Glomerular endothelial cell (primary cell): ENCODE measurements at places on chromosomes 1 and 21. TPM values are rescaled to one million over a fixed set of nuclear protein-coding genes. Genes with fewer than 3 reads are reported as not detected.

GRCh38 chr1:231557411-231557810 is 28.9 kb downstream of the TSNAX start:
- no peak for DNase-seq

GRCh38 chr1:171212607-171213351 is 27.7 kb downstream of the FMO2 start:
- no peak for DNase-seq

- no peak for DNase-seq
These were observed 172.8 kb downstream of the PTGER3 start for GRCh38 chr1:70874818-70875217.

DNA sequence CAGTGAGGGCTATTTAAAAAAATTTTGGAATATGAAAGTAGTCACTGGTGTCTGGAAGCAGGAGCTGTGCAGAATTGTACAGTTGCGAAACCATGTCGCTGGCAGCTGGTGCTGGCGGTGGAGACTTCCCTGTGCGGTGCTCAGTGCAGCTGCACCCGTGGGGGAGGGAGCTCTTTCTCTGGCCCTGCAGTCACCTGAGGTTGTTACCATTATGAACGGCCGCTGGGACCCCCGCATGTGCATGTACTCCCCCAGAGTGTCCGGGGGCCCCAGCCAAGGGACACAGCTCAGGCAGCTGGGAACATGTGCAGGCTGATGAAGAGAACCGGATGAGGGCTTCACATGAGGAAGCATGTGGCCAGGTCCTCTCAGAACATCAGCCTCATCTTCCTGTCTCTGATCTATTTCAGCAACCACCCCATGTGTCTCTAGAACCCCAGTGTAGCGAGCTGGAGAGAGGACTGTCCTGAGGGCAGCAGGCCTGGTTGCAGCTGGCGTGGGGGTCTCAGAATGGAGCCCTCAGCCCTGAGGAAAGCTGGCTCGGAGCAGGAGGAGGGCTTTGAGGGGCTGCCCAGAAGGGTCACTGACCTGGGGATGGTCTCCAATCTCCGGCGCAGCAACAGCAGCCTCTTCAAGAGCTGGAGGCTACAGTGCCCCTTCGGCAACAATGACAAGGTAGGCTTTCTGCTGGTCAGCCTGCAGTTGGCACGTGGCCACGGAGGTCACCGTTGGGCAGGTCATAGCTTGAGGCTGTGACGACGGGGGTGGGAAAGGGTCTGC is at the start of gene TRPM2:
Gene TRPM2, plus strand, starts transcription at position 431 of the 780 bp plus-strand sequence. Its CDS starts 80 bp downstream, at position 511.
- no peak for DNase-seq

DNA sequence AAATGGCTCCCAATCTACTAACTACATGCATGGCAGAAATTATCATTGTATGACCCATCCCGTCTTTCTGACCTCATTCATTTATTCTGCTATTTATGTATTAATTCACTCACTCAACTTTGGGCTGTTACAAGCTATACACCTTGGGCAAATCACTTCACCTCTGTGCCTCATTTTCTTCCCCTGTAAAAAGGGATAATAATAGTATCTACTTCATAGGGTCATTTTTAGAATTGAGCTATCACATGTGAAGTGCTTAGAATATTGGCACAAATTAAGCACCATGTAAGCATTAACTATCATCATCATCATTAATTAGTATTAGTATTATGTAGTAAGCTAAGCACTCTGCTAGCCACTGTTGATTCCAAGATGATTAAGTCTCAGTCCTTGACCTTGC is 52.1 kb downstream of the NMNAT2 start:
- DNase-seq: no peak

- DNase-seq: no peak
These were observed 13.4 kb downstream of the SERINC2 start for GRCh38 chr1:31426249-31426922.

DNA sequence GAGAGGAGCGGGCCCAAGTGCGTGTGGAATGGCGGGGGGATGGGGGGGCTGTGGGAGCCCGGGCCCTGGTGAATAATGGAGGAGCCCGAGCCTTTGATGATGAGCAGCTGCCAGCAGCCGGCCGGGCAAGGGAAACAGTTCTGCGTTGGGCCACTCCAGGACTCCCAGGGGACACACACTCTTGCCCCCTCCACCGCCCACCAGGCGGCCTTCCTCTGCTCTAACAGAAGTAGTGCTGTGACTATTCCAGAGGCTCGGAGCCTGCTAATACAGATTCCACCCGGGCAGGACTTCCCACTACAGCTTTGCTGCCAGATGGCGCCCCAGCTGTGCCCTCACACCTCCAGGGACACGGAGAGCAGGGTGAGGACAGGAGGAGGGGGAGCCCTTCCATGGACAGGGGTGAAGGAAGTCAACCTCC is 48.2 kb upstream of the LRP8 start:
- DNase-seq: no peak

DNA sequence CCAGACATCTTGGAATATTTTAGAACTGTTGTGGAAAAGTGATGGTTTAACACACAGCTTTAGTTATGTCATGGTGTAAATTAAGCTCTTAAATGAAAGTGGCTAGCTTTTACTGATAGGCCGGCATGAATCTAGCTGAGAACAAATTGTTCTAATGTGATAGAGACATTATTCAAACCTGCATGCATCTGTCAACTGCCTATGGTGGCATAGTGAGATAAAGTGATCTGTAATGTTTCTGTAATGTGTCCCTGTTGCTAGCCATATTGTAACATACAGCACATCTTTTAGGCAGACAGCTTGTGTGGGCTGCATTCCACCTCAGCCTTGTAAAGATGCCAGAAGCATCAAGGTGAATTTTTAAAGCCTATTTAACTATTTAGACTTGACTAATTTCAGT is 16.0 kb downstream of the LRIG2 start:
- no peak for DNase-seq

GRCh38 chr1:100188617-100189016 is 10.6 kb upstream of the LRRC39 start:
- no peak for DNase-seq

- DNase-seq: no peak
These were observed 26.3 kb downstream of the KCNN3 start for GRCh38 chr1:154843636-154844296.

- no peak for DNase-seq
These were observed 164.0 kb upstream of the KLHDC7A start for GRCh38 chr1:18316764-18317163.

DNA sequence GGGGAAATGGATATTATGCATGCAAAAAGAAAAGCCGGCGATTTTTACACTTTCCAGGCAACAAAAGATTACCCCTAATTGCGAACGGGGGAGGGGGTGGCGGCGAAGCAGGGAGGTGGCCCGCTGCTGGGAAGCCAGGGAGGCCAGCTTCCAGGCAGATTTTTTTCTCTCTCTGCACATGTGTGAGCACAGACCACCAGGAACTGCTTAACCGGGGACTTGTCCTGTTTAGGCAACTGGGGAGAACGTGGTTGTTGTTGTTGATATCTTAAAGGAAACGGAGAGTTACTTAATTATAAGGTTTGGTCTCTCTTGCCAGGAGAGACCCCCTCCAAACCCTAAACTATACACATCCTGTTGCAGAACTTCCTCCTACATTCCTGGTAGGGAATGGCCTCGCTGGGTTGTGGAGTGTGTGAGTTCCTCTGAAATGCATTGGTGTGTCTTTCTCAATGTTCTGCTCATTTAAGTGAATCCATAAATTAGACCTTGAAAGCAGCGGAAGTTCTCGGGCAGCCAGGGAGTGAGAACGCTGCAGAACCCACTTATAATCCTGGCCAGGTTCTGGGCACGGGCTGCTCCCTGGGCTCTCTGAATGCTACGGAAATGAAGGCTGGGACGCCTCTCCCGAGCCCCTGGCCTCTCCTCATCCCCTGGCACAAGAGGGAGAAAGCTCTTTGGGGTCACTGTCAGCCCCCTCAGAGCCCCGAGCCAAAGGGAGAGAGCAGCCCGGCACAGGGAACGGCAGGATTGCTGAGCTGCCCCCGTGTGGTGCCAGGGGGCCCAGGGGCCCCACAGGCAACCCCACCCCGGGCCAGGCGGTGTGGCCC is 250.0 kb downstream of the FOXD2 start:
- no peak for DNase-seq

GRCh38 chr1:66711420-66711819 is 40.8 kb upstream of the DYNLT5 start:
- DNase-seq: no peak

- no peak for DNase-seq
These were observed 76.6 kb upstream of the KIAA0040 start for GRCh38 chr1:175269151-175269550.

- no peak for DNase-seq
These were observed 634 bp downstream of the ACTRT2 start for GRCh38 chr1:3021801-3022401.

NPR1 gene
- 4.2 and 13.0 TPM in 2 replicates for total RNA-seq

PRAMEF18 gene
- total RNA-seq: not detected in 2 replicates

RGS13 gene
- not detected in 2 replicates for total RNA-seq

RAB25 gene
- not detected in 2 replicates for total RNA-seq

TMPRSS3 gene
- total RNA-seq: not detected in 2 replicates

CD5L gene
- not detected in 2 replicates for total RNA-seq
